ENCODE measurements at places on chromosomes 6 and 20.

GRCh38 chr6:2147766-2148448, 97.5 kb downstream of the GMDS start:
- no peak for DNase-seq

DNA sequence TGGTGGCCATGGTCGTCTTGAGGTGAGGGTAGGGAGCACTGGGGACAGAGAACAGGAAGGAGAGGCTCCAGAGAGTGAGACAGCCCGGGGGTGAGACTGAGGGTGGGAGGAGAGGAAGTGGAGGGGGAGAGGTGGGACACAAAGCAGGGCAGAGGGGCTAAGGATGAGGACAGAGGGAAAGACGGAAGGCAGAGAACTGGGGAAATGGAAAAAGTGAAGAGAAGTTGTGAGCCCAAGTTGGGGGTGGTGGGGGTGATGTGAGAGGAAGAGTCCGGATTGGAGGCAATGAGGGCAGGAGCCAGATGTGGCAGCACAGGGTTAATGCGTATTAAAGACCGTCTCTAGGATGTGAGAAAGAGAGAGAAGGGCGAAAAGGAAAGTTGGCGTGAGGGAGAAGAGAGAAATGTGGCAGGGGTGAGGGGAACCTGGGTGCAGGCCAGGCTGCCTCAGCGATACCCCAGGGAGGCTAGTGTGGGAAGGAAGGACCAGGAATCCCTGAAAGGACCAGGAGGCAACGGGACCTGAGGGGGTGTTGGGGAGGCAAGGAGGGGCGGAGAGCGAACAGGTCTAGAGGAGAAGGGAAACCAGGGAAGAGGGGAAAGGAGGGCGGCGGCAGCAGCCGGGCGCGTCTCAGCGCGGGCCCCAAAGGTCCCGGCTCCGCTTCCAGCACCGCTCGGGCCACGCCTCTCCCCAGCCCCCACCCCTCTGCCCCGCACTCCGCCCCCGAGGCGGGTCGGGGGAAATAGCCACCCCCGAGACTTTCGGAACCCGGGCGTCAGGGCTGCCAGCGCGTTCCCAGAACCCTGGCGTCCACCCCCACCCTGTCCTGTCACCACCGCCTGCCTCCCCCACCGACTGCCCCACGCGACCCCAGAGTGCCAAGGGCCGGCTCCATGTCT, at the start of gene PPP1R18:
Gene PPP1R18 (minus strand): TSS at position 637 of the 899 bp plus-strand sequence. CDS start 627 bp downstream, at position 10.
- DNase-seq: peak; percentile 23

- no peak for DNase-seq
Measured at GRCh38 chr20:9496155-9496554, 18.2 kb upstream of the LAMP5 start.

- DNase-seq: no peak
Measured at GRCh38 chr6:159161839-159162238, 7.4 kb upstream of the FNDC1 start.

GRCh38 chr20:6705106-6705766, 62.2 kb upstream of the BMP2 start:
- no peak for DNase-seq

Data from NCI-H187 (cell line).